IPS DF 19.7 (cell line): ENCODE measurements at places on chromosomes 12 and 14.

DNA sequence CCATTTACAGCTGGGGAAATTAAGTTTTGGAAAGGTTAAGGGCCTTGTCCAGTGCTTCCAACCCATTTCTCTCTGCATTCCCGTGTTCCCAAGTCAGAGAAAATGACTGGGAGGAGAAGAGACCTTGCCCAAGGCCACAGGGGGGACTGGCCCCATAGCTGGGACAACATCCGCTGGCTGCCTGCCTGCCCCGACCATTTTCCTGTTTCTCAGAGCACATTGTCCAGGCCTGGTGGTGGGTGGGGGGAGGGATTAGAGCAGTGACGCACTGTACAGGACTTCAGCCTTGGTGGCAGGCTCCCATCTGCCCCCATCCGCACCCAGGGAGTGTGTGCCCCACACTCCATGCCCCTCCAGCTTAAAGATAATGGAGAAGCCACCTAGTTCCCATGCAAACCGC lies 27.7 kb downstream of the DIO3 start:
- no peak for DNase-seq

DNA sequence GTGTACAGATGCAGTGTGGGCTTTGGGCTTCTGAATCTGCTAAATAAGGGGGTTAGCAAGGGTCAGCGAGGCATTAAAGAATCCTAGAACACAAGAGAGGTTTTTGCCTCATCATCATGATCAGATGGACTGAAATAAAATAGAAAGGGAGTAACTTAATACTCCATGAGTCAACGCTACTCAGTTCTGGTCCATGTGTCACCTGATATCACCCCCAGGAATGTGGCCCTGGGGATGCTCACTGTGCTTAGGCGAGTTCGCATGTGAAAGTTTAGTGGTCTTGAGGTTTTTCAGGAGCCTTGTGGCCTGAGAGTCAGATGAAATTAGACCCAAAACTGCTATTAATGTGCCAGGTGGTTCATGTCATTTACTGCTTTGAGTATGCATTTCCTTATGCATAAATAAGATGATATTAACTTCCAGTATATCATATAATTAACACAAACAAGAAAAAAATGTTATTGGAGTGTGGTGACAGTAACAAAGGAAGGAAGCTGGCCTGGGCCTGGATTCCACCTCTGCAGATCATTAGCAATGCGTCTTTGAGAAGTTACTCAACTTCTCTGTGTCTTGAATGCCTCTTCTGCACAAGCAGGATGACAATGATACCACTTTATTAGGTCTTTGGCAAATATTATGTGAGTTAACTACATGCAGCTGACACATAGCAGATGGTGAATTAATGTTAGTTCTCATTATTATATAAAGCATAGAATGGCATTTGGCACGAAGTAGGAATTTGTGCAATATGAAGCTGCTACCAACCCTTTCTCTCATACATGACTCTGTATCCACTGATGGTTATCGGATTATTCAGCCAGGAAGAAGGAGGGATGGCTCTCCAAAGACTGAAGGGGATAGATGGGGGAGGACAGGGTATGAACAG lies 1272.6 kb downstream of the AACS start:
- no peak for DNase-seq

- DNase-seq = no peak
Observed at GRCh38 chr12:51393676-51394545, 2.7 kb upstream of the GALNT6 start.

DNA sequence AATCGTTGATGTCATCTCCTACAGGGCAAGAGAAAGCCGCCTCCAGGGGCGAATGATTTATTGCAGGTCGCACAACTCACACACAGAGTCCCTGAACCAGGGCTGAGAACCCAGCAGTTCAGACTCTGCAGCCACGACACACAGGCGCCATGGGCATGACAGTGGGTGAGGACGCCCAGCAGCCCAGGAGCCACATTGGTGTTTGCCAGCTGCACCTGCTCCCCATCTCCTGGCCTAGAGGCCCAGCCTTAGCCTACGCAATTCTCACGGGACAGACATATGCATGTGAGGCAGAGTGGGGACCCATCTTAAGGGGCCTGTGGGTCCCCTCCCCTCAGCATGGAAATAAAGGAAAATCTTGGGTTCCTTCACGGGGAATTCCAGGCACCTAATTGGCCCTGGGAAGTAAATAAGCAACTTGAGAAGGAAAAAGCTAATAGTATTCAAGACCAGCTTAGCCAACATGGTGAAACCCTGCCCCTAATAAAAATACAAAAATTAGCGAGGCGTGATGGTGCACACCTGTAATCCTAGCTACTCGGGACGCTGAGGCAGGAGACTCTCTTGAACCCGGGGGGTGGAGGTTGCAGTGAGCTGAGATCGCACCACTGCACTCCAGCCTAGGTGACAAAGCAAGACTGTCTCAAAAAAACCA lies 69.3 kb downstream of the RIMBP2 start:
- no peak for DNase-seq

DNA sequence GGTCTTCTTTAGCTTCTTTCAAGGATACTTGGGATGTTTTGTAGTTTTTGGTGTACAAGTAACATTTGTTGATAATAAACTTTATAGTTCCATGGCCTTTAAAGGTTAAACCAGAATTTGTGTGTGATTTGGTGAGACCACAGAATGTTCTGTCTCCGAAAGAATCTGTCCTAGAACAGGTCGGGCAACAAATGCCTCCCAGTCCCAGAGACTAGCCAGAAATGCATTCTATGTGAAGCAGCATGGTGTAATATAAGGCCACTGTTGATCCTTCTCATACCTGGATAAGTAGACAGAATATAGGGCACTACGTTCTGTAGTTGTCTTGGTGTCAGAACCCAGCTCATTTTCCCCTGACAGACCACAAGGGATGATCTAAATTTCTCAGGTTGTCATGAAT lies 10.0 kb downstream of the STYK1 start:
- DNase-seq = no peak

- no peak for DNase-seq
Observed at GRCh38 chr12:64545081-64545382, 65.3 kb upstream of the RASSF3 start.

DNA sequence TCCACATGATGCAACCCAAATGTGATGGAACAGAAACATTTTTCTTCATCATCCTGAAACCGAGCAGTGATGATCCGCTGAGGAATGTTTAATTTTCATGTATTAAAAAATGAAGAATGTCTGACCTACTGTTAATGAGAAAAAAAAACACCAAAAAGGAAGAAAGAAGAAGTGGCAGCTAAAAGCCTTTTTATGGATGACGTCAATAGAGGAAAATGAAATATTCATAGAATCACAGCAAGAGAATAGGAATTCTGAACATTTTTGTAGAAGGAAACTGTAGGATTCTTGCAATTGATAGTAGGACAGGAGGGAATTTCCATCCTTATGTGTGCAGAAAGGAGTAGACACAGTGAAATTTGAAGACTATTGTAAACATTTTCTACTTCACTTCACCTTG lies 112.9 kb downstream of the PRKCH start:
- no peak for DNase-seq

- no peak for DNase-seq
Observed at GRCh38 chr12:46179693-46180452, 89.0 kb downstream of the SLC38A1 start.

DNA sequence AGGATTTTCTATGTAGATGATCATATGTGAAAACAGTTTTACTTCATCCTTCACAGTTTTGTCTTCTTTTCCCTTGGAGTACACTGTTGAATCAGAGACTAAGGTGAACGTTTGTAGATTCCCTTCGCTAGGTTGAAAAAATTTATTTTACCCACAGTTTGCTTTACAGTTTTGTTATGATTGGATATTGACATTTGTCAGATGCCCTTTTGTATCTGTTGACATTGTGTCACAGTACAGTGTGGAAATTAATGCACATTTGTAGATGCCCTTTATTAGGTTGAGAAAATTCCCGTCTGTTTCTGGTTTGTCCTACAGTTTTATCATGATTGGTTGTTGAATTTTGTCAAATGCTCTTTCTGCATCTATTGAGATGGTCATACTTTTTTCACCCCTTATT lies 13.3 kb downstream of the G2E3 start:
- DNase-seq = no peak

- DNase-seq = no peak
Observed at GRCh38 chr12:116880817-116881324, 370 bp downstream of the HRK start.

- no peak for DNase-seq
Observed at GRCh38 chr12:102726686-102727085, 190.4 kb downstream of the PAH start.

DNA sequence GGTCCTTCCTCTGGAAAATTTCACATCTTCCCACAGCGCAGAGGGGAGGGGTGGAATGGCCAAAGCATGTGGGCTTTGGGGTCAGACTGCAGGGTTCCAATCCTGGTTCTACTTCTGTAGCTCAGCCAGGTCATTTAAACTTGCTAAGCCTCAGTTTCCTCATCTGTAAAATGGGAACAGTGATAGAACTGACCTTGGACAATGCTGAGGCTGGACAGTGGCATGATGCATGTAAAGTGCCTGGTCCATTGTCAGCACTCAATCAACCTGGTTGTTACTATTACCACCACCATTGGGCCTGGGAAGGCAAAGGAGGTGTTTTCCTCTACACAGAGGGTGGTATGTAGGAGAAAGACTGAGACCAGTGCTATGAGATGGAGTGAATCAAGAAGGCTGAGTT lies 162.8 kb downstream of the VRK1 start:
- no peak for DNase-seq

DNA sequence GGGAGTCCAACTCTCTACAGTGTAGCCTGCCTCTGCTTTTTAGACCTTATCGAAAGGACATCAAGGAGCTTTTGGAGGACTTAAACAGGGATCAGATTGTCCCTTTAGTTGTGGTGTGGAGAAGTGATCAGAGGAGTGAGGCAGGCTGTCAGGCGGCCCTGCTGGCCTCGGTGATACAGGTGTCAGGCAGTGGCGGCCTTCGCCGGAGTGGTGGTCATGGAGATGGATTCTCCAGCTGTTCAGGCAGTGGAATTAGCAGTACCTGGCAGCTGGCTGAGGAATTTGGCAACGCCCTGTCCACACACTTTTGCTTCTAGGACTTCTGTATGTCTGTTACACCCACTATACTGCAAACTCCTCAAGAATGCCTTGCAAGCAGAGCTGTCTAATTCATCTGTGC lies 4.2 kb upstream of the CLMN start:
- DNase-seq = no peak

DNA sequence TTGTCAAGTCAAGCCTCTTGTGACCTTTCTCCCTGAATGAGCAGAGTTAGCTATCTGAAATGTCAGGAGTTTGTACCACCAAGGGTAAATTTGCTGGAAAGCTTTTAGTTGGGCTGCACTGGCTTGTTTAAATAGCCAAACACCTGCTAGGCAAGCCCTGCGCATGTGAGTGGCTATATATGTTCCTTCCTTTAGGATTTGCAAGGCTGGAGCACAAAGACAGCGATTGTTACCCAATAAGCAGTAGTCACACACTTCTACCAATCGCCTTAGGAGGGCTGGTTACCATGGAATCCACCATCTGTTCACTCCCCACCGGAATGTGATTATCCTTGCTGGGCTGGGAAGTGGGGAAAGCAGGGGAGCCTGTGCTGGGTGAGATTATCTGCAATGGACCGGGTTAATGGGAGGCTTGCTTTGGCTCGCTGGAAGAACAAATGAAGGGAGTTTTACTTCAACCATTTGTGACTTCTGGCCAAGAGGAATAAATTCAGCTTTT lies 102.5 kb downstream of the FGD4 start:
- DNase-seq = peak; percentile 96

DNA sequence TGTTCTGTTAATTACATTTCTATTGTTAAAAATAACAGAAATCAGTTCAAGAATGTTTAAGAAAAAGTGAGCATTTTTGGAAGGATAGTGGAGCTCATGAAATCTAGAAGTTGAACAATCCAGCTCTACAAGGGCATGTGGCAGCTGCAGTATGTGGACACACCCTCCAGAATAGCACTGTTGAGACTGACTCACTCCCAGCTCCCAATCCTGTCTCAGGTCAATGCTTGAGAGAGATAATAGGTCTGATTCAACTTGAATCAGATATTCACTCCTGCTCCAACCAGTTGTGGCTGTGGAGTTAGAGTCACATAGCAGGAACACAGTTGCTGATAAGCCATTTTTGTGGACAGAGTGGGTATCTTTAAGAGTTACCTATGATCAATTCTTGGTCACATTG lies 113.0 kb upstream of the NTF3 start:
- no peak for DNase-seq

GRCh38 chr14:34851395-34851794 lies 23.8 kb downstream of the BAZ1A start:
- DNase-seq = no peak

DNA sequence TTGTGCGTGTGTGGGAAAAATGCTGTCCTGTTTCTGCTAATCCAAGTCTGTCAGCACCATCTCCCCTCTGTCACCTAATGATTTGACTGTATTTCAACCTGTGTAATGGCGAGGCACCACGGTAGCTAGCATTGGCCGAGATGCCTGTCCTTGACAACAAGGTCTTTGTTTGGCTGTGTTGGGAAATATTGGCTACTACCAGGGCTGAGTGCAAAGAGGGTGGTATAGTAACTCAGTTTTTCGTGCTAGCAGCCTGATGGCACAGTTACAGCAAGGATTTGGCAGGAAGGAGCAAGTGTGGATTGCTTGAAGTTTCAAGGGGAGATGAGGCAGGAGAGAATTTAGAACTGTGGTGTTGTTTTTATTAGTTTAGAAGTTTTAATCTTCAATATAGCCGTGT lies 440.3 kb upstream of the RGS6 start:
- no peak for DNase-seq

- no peak for DNase-seq
Observed at GRCh38 chr12:57533108-57533507, 10.5 kb downstream of the MBD6 start.

- no peak for DNase-seq
Observed at GRCh38 chr14:99774556-99775307, 18.5 kb upstream of the EML1 start.

DNA sequence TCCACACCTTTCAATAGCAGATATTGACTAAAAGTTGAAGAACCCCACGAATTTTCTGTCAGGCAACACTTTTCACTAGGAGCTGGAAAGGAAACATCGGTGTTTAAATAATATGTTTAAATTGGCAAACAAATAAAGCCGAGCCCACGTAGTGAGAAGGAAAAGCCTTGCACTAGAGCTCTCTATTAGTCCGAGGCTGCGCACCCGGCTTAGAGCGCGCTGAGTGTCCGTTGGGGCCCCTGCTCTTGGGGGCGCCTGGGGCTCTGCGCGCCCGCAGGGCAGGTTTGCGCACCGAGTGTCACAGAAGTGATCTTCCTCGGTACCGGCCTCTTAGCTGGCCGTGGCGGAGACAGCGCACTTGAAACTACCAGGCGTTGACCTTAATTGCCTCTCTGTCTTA lies 6.4 kb downstream of the TTC6 start:
- no peak for DNase-seq

GRCh38 chr12:106078358-106079010 lies 60.3 kb downstream of the NUAK1 start:
- DNase-seq = no peak

DNA sequence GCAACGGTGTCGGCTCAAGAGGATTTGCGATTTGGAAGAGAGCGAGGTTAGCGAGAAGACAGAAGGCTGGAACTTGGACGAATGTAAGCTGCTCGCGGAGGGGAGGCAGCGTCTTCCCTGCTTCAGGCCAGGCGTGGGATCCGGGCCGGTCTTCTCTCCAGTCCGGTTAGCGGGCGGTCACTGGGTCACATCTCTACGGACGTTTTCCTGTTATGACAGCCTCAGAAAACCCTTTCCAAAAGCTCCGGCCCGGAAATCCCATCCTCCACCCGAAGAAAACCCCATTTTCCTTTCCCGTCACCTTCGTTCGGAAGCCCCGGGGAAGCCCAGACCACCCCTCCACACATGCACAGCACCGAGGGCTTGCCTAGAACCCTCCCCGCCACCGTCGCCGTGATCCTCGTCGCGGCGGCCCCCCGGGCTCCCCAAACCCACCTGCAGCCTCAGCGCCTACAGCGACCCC lies 268 bp downstream of the NDUFB1 start:
- DNase-seq = no peak
